ENCODE measurements at places on chromosomes 3 and 15. TPM values are rescaled to one million over a fixed set of nuclear protein-coding genes. Genes with fewer than 3 reads are reported as not detected.
A peak's percentile ranks its signal among the peaks of the same experiment; 100 is the strongest.

Gene CYP8B1
- not detected for total RNA-seq

Gene ILDR1
- total RNA-seq = not detected

Gene NEK10
- total RNA-seq = 22.6 TPM

- DNase-seq = no peak
Measured at GRCh38 chr3:67602816-67603215, 51.6 kb downstream of the SUCLG2 start.

DNA sequence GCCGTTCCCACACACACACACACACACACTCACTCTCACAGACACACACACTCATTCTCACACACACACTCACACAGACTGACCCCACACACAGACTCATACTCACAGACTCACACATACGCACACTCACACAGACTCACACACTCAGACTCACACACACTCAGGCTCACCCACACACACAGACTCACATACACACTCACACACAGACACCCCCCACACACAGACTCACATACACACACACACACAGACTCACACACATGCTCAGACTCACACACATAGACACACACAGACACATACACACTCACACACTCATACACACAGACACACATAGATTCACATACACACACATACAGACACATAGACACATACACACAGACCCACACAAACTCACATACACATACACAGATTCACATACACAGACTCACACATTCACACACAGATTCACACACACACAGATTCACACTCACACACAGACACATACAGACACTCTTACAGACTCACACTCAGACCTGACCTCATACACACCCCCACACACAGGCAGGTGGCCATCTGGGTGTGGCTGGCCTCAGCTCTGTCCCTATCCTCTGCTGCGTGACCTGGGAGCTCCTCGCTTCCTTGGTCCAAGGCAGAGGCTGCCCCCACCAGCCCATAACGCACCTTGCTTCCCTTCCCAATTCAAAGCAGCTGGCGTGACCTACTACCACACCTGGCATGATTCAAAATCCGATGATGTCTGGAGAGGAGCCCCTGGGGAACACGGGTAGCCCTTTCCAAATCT is 1.9 kb downstream of the C3orf22 start:
- no peak for DNase-seq

GRCh38 chr15:71202712-71203111 is 87.4 kb downstream of the THSD4 start:
- DNase-seq = no peak

DNA sequence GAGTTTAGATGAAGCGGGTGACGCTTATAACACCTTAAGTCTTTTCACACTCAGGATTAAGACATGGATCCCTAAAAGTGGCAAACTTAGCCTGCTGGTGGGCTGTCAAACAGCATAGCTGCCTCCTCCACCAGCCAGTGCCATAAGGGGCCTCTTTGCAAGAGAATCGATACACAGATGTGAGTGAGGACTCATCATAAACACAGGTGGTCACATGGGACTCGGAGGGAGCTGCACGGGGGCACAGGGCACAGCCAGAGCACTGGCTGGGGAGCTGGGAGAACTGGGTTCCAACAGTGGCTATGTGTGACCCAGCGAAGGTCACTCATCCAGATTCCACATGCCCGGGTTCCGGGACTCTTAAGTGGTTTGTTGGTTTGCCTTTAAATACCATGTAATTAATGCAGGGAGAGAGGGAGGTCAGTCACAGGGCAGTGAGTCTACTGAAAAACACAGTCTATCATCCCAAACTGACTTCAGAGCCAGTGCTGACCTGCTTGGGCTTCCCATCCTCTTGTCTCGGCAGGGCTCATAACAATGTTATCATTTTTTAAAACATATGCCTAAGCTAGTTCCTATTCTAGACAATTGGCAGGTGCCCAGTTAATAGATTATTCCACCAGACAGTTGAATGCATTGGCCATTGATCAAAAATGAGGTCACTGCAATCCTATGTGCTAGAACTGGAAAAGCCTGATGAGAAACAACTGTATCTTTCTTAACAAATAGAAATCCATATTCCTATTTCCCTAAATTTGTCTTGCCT is 51.8 kb downstream of the SLC12A8 start:
- no peak for DNase-seq

DNA sequence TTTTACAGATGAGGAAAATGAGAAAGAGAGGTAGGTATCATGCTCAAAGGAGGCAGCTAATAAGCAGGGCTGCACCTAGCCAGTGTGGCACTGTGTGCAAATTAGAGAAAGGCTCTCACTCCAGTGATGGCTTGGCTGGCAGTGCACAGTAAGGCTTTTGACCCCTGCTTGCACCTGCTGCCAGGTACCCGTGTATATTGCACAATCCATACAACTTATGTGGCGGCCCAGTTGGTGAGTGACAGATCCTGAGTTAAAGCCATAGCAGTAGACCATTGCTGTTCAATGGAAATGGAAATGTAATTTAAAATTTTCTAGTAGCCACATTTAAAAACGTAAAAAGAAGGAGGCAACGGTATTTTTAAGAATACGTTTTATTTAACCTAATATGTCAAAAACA is 266.4 kb upstream of the AZI2 start:
- no peak for DNase-seq

DNA sequence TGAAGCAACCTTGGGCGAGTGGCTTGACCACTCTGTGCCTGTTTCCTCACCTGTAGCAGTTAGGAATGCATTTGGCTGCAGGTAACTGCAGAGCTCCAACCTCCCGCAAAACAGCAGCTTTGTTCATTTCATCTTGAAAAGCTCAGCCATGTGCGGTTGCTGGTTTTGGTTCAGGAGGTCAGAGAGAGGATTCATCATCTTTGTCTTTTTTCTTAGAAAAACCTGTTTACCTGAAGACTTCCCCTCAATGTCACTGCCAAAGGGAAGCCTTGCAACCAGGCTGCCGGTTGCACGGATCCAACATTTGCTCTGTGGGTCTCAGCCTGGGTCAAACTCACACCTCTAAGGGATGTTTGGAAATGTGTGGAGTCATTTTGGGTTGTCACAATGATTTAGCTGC is 16.4 kb upstream of the FURIN start:
- DNase-seq = no peak

DNA sequence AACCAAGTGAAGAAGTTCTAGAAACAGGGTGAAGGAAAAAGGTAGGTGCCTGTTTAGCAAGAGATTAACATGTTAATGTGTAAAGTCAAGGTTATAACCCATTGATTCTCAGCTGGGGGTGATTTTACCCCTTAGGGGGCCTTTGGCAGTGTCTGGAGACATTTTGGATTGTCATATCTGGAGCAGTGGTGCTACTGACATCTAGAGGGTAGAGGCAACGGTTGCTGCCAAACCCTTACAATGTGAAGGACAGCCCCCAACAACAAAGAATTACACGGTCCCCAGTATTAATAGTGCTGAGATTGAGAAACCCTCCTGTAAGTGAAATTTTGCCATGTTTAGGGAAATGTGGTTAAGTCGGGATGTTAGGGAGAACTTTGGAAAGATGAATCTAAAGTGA is 74.7 kb downstream of the CRYBG3 start:
- DNase-seq = no peak

DNA sequence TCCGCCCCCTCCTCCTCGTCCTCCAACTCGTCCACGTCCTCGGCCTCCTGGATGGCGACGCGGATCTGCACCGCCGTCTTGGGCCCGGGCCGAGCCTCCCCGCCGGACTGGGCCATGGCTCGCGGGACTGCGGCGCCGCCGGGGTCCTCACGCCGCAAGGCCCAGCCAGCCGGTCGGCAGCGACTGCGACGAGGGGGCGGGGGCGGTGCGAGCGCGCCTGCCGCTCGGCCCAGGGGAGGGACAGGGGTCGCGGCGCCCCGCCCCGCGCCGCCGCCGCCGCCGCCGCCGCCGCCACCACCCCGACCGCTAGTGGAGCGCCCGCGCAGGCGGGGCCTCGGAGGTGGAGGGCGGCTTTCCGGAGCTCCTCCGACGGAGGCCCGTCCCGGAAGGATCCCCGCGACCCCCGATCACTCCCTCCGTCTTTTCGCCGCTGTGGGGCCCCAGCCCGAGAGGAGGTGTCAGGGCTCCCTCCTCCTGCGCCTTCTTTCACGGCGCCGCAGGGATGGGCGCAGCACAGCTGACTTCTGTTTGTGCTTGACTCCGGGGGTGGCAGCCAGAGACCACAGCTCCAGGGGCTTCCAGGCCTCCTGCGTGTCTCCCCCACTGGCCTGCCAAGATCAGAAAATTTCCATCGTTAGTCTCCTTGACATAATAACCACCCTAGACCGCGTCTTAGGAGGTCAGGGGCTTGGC is at the start of gene LARP6:
LARP6 (minus strand) TSS at position 185 of the 693 bp plus-strand sequence; CDS start at position 116, 69 bp downstream.
- DNase-seq = peak; percentile 55

All from dorsolateral prefrontal cortex (tissue), 122 donors.